ENCODE measurements at places on chromosomes 5 and 9. TPM values are rescaled to one million over a fixed set of nuclear protein-coding genes. Genes with fewer than 3 reads are reported as not detected.

The BTNL3 gene
- total RNA-seq = not detected

DNA sequence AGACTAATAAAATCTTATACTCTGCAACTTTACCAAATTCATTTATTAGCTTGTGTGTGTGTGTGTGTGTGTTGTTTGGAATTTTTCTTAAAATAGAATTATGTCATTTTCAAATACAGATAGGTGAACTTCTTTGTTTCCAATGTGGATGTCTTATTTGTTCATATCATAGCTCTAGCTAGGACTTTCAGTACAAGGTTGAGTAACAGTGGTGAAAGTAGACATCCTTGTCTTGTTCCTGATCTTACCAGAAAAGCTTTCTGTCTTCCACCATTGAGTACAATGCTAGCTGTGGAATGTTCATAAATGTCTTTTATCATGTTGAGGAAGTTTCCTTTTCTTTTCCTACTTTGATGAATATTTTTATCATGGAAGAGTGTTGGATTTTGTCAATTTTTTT is 74.8 kb downstream of the CCDC192 start:
- no peak for DNase-seq

DNA sequence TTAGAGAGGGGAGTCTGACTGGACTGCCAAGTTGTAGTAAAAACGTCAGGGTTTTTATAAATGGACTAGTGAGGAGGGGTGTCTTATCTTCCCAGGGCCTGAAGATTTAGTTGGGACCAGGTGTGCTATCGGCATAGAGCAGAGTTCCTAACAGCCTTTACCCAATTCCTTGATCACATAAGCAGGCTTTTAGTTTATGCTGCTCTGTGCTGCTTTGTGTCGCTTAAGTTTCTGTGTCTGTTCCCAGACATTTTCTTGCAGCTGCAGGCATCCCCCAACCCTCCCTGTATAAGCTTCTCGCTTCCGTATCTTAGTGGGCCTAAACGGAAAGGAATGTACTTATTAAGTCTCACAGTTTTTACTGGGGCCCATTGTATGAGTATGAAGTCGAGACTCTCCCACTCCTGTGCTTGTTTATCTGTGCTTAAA is 2.6 kb upstream of the SMC5 start:
- no peak for DNase-seq

The LMX1B gene
- total RNA-seq = not detected

The VLDLR gene
- total RNA-seq = 2.0 TPM

The LCN9 gene
- total RNA-seq = not detected

- DNase-seq = no peak
Observed at GRCh38 chr5:88881571-88881971, 1.4 kb downstream of the MEF2C start.
